ENCODE measurements at places on chromosomes 16 and 17.

DNA sequence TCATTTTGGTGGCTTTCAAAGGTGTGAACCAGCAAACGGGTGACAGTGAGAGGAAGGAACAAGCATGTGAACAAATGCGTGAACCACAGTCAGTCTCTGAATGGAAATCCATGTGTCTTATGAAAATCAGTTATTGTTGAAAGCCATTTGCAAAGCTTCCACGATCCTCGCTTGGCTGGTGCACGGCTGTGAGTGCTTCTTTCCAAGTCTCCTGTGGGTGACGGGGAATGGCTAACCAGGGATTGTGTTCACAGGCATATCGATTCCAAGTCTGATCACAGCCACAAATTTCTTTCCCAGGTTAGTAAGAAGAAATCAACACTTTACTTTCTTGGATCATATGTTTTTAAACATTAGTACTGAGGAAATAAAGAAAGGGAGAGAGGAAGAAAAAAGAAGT, 556.9 kb upstream of the RBFOX1 start:
- no peak for DNase-seq

DNA sequence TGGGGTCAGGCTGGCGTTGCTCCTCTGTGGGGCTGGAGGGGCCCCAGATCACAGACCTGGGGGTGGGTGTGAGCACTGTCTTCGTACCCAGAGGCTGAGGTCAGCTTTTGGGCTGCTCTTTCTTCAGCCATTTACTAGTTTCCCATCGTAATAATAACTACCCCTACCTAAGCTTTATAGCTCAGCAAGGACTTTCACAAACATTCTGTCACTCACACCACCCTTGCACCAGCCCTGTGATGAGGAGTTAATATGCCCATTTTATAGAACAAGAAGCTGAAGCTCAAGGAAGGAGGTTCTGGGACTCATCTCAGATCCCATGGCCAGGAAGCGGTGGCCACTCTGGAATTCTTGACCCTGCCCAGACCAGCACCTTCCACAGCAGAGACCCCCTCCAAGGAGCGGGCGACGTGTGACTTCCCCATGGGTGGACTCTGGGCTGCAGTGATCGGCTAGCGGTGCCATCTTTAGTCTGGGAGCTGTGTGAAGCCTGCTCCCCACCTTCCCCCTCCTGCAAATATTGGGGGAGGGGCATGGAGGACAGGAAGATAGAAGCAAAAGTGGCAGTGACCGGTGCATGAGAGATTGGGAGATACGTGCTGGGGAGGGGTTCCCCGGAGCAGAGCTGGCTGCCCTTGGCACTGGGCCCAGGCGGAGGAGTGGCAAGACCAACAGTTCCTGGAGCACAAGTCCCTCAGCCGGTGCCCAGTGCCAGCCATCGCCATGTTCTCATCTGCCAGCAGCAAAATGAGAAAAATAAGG, 81.8 kb upstream of the TOB1 start:
- no peak for DNase-seq

DNA sequence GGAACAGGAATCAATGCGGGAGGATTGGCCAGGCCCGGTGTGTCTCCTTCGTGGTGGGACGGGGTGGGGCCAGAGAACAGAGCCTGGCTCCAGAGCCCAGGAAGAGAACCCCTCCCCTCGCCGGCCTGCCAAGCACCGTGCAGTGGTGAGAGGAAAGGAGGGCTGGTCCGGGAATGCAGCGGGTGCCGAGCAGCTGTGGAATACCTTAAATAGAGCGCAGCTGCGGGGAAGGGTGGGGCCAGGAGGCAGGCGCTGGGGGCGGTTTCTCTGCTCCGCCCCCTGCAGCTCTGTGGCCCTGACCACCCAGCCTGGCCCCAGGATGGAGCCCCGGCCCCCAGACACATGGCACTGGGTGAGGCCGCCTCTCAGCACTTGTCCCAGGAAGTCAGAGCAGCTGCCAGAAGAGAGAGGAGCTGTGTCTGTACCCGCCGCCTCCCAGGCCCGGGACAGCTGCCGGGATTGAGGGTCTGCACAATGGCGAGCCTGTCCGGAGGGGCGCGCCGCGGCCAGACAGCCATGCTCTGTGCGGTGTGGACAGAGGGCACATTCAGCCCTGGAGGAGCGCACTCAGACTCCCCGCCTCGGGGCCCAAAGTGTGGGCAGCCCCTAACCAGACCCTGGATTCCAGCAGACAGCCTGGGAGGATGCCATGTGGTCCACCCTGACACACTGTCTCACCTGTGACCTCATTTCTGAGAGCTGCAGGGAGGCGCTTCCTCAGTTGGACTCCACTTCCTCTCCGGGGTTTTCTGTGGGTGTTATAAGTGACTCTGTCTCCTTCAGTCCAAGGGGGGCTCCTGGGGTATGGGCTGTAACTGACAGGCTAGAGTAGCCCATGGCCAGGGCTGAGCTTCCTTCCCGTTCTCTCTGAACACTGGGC, 268.8 kb downstream of the SEC14L1 start:
- DNase-seq, result no peak

DNA sequence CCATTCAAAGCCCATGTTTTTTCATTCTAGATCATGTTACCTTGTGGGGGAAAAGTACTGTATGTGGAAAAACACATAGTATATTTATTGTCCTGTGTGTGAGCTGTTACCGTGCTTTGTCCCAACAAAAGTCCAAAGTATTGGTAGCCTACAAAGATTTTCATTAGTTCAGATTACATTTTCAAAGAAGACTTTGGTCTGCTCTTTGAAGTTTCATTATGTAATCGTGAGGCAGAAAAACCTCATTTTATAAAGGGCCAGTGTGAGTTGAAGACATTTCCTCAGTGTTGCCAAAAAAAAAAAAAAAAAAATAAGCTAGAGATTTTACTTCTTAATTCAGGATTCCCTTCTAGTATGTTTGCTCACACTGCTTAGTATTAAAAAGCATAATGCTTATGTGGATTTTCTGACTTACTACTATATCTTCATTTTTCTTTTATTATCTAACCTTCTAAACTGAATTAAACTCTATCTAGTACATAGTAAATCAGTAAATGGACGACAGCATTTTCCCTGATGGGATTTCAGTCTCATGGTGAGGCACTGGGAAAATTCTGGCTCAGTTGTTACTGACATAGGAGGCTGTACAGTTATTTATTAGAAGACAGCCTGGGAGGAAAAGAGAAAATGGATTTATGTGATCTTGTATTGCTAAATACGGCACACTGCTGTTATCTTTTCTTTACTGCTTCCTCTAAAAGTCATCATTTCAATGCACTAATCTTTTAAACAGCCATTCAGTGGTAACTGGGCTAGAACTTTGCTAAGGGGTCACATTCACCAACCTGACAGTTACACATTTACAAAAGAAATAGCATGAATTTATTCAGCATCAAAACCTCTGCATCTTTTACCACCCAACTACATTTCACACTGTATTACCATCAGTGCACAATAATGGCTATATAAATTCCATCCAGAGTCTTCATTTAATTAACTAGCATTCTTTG, 100.6 kb downstream of the STXBP4 start:
- no peak for DNase-seq

DNA sequence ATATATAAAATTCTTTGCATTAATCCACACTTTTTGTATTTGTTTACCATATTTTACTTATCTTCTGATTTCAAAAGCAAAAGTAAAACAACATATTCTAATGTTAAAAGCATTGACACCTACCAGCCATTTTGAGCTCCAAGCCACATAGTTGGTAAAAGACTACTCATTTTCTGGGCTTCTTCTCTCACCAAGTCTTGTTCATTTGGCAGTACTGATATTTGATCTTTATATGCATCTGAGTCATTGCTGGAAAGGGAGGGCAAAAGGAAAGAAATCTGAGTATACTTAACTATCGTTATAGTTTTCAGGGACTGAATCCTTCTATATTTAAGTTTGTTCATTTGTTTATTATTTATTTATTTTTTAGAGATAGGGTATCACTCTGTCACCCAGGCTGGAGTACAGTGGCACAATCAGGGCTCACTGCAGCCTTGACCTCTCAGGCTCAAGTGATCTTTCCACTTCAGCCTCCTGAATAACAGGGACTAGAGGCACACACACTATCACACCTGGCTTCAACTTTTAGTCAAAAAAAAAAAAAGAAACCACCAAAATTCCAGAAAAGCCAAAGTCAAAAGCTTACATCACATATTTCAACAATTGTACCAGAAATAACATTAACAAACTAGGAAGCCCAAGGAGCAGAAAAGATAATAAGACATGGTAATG, 121.0 kb upstream of the TOB1 start:
- DNase-seq, result no peak

DNA sequence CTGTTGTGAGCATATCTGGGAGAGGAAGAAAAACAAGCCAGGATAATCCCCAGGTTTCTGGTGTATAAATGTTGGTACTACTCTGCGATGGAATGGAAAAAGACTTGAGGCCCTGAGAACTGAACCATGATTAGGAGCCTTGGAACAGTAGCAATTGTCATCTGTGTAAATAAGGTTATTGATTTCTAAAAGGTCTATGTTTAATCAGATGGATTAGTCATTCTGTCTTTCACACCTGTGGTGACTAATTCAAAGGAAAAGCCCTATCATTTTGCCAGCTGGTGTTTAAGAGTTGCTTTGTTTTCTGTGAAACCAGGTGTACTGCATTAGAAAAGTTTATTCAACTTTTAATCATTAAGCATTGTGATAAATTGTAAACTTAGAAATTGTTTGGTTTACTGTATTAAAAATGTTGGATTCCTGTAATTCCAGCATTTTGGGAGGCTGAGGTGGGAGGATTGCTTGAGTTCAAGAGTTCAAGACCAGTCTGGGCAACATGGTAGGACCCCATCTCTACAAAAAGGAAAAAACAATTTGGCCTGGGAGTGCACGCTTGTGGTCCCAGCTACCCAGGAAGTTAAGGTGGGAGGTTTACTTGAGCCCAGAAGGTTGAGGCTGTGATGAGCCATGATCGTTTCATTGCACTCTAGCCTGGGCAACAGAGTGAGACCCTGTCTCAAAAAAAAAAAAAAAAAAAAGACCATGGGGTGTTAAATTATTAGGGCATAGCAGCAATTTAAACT, 29.0 kb upstream of the KPNB1 start:
- DNase-seq, result no peak

GRCh38 chr16:82047374-82047773, 12.3 kb downstream of the HSD17B2 start:
- DNase-seq, result no peak

GRCh38 chr16:1535391-1536291, 2.2 kb downstream of the TMEM204 start:
- DNase-seq, result no peak

DNA sequence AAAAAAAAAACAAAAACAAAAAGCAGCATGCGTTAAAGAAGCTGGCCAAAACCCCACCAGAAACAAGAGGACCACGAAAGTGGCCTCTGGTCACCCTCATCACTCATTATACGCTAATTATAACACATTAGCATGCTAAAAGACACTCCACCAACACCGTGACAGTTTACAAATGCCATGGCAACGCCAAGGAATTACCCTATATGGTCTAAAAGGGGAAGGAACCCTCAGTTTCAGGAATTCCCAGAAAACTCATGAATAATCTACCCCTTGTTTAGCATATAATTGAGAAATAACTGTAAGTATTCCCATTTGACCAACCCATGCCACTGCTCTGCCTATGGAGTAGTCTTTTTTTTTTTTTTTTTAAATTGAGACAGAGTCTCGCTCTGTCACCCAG, 77.6 kb downstream of the EMP2 start:
- DNase-seq, result no peak

GRCh38 chr16:14131774-14132695, 60.9 kb downstream of the MRTFB start:
- DNase-seq, result no peak

GRCh38 chr16:27772093-27772825, 222.3 kb downstream of the KATNIP start:
- no peak for DNase-seq

- DNase-seq, result no peak
Measured at GRCh38 chr17:69367298-69367697, 40.4 kb upstream of the ABCA5 start.

DNA sequence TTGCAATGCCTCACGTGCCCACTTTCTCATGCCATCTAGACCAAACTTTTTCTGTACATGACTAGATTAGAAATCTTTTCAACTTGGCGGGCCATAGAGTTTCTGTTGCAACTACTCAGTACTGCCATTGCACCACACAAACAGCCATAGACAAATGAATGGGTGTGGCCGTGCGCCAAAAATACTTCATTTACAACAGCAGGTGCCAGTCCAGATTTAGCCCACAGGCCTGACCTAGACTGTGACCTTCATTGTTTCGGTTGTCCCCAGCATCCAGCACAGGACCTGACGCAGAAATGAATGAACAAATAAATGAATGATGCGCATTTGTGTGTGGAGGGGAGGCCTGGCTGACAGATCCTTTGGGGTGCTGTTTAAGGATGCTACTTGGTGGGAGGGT, 14.3 kb upstream of the PDK2 start:
- no peak for DNase-seq

DNA sequence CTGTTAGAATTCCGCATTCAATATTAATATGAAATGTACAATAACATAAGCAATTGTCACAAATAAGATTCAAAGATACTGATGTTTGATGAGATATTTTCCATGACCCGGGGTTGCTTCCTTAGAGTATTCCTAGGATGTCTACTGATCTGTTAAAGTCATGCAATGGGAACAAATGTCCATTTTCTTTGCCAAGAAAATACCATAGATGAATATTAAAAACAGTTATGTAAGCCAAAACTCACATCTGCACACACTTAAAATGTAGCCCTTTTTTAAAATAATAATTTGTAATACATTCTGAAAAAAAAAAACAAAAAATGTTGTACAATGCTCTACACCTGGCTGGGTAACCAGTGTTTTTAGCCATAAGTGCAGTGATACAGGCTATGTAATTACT, 259.4 kb upstream of the AXIN2 start:
- no peak for DNase-seq

DNA sequence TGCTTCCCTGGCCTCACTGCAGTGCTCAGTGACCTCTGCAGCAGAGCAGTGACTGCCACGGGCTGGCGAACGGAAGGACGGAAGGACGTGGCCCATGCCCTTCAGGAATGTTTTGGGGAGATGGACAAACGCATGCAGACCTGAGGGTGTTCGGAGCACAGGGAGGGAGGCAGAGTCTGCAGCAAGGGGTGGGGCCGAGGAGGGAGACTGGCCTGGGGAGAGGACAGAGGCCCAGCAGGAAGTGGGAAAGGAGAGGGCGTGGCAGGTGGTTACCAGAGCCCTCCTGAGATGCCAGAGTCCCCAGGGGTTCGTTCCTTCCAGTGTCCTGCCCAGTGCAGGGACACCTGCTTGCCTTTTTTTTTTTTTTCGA, 21.9 kb downstream of the ADORA2B start:
- DNase-seq, result no peak

- DNase-seq, result no peak
Measured at GRCh38 chr17:73546114-73546513, 98.1 kb downstream of the SDK2 start.
